Stimulated activated CD8-positive, alpha-beta memory T cell treated with anti-CD3 and anti-CD28 coated beads, Interleukin-7, amount 100 ng/mL, for 4 hours (primary cell): ENCODE measurements at places on chromosomes 1 and 21.

DNA sequence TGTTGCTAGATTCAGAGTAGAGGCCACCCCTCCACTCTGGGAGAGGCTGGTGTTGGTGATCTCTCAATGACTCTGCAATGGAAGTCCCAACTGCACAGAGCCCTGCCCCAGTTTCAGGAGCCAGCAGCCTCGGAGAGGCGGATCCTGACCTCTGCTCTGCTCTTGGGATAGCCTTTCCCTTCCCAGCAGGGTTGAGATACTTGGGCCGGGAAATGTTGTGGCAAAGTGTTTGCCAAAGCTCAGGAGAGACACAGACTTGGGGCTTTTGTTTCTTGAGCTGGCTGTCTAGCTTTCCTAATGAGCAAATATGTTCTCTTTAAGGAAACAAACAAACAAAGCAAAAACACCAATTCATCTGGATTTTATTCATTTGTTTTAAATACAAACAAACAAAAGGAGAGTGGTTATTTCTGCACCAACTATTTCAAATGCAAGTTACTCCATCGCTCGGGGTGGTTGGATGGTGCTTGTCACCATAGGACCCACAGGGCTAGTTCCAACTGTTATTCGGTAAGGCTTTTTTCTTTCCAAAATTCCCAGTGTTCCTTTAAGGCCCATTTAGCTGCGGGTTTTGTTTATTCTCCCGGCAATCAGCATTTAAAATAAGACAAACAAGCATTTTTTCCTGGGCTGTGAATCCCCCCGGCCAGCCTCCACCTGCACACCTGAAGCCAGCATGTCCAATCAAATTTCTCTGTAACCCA lies 193.9 kb upstream of the LMO4 start:
- DNase-seq, result no peak

DNA sequence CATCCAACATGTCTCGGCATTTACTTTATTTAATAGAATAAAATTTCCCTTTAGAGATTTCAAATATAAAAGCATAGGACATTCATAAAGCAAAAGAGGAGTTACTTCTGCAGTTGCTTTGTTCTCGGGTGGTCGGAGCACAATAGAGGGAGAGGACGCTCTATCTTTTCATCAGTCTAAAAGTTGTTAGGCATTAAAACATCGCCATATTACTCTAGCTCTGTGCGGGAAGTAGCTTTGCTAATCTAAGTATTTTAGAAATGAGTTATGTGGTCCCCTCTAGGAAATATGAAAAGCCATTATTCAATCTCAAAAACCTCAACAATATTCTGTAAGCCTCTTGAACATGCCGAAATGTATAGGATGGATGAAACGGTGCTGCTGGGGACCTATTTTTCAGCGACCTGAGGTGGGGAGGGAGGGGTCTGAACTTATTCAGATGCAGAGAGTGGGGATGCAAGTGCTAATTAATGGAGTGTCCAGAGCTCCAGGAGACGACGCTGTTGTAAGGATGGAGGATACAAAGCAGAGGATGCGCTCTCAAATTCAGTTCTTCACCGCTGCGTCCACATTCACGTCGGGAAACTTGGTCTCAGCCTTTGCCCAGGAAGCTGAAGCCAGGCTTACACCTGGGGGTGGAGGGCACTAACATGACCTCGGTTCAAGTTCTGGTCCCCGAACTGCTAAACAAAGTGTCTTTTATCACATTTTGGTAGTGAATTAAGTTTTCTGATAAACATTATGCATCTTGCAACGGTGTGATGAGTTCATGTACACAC lies 6.3 kb downstream of the CDKN2C start:
- DNase-seq, result no peak

- no peak for DNase-seq
These were observed 71.7 kb upstream of the MPC2 start for GRCh38 chr1:168008595-168008994.

DNA sequence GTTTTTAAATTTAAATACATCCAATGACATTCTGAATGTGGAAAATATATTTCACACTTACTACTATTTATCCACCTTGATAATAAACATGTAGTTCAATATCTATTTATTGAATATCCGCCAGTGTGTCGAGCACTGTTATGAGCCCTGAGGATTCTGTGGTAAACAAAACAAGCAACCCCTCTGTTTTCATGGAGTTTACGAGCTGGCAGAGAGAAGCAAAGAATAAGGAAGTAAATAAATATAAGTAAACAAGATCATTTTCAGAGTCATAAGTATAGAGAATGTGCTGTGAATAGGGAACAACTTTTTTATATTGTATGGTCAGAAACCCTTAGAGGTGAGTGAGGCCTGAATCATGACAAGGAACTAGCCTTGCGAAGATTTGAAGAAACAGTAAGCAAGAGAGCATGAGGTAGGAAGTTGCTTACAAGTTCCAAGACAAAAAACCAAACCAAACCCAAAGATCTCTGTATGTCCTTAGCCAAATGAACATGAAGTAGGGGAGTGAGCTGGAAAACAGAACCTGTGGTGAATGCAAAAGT lies 6.4 kb upstream of the SERBP1 start:
- DNase-seq, result no peak

DNA sequence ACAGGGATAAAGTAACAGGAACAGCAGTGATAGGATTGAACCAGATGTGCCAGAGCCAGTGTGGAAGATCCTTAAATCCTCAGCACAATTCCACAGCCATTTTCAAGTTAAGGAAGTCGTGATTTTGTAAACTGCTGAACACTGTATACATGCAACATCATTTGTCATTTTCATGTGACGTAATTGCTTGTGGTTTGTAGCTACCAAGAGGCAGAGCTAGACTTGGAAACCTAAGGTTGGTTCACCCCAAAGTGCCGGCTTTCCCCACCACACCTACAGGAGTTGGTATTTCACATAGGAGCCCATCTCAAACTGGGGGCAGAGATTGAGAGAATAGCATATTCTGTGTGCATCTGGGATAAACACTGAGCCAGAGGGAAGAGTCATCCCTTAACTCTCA lies 113.9 kb downstream of the CAPN8 start:
- no peak for DNase-seq

DNA sequence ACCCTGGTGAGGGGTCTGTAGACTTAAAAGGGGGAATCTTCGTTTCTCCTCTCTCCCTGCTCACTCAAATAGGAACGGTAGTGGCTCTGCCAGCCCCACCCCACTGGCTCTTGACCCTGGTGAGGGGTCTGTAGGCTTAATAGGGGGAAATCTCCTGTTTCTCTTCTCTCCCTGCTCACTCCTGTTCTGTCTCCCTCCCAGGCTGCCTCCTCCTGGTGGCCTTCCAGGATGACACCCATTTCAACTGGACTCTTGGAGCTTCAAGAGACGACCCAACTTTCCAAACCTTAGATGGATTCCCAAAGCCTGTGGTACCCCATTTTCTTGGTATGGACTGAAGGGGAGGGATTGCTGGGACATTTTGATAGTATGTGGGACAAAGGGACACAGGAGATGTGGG lies 1.4 kb upstream of the EPHB2 start:
- DNase-seq, result no peak

DNA sequence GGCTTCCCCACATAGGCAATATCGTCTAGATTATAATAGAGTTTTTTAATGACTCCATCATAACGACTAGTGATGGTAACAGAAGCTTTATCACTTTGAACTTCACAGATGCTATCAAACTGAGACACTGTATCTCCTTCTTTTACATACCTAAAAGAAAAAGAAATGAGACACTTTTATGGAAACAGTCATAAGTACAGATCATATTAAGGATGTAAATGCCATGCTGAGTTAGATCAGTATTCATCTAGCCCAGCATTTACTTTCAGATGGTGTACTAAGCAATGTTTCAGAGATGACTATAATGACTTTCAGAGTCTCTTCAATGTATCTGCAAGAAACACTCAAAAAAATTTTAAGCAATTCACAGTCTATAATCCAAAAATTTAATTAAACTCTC lies 18.9 kb downstream of the DBT start:
- DNase-seq, result no peak

- no peak for DNase-seq
These were observed 52.7 kb downstream of the POFUT2 start for GRCh38 chr21:45234965-45235364.

- no peak for DNase-seq
These were observed 45.4 kb upstream of the IGSF21 start for GRCh38 chr1:18062185-18062584.

DNA sequence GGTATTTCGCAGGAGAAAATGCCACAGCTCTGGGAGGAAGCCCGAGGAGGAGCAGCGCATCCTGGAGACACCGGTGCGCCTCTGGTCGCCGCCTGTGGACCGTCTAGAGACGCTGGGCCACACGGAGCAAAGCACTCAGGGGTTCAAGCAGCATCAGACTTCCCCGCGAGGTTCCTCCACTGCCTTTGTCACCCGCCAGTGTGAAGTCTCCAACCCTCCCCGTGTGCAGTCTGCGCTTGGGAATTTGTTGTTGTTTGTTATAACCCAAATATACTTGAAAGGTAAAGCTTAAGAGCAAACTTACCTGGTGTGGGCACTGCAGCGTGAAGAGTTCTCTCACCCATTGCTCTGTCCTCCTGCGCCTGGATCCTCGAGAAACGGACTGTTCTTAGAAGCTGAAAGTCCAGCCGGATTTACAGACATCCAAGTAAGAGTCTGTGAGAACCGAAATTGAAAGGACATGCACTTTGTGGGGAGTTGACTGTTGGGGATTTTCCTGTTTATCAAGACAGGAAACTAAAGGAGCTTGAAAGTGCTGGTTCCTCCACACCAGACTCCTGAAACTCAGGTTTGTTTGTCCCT lies at the start of gene GBP4:
TSS of gene GBP4 (minus strand) at position 452 of the 582 bp plus-strand sequence. CDS start at position 344, 108 bp downstream.
- DNase-seq, result peak; percentile 32

DNA sequence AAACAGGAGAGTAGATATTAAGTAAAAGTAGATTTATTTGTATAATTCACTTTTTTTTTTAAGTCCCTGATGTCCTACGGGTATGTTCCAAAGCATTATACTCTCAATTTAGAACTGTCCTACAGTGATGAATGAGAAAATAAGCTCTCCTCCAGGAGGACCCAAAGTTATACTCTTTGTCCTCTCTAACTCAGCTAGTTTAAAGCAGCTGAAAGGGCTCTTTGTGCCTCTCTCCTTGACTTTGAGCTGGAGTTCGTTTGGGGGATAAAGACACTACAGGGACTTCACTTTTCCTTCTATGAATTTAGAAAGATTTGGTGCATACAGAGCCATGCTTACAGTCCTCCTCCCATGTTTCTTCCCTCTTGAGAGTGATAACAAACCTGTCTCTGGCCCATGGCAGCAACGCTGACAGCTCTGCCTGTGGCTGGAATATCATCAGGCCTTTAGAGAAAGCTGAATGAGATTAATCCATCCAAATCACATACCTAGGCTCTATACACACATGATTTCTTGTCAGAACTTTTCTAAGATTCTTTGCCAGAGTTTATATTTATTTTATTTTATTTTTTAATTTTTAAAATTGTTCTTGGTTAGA lies 134.3 kb downstream of the PIK3R3 start:
- DNase-seq, result no peak

DNA sequence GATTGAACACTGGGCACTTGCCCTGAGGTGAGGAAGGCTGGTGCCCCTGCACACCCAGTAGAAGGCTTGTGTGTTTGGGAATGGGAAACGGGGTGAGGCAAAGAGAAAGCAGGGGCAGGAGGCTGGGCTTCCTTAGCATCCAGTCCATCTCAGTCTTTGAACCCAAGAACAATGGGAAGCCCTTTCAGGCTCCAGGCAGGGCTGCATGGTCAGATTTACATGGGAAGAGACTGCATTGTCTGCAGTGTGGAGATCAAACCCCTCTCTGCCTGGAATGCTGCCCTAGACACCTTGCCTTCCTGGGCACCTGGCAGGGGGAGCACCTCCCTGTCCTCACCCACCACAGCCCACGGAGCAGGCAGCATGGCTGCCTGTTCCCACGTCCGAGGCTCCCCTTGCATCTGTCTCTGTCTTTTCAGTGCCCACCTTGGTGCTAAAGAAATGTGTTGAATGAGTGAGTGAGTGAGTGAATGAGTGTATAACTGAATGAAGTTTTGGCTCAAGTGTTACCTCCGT lies 268.5 kb downstream of the GRIK3 start:
- DNase-seq, result no peak

DNA sequence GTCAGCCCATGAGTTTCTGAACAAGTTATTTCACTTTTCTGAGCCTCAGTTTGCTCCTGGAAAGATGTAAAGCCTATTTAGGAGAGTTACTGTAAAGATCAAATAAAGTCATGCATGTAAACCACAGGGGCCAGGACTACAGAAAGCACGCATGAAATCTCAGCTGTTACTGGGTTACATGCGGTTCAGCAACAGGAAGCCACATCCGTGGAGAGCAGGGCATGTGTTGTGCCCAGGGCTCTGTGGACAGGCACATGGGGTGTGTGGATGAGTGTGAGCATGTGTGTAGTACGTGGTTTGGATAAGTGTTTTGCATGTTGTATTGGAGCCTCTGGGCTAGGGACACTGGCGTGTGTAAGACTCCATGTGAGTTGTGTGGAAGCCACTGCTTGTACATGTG lies 2.2 kb upstream of the EPHA2 start:
- no peak for DNase-seq

DNA sequence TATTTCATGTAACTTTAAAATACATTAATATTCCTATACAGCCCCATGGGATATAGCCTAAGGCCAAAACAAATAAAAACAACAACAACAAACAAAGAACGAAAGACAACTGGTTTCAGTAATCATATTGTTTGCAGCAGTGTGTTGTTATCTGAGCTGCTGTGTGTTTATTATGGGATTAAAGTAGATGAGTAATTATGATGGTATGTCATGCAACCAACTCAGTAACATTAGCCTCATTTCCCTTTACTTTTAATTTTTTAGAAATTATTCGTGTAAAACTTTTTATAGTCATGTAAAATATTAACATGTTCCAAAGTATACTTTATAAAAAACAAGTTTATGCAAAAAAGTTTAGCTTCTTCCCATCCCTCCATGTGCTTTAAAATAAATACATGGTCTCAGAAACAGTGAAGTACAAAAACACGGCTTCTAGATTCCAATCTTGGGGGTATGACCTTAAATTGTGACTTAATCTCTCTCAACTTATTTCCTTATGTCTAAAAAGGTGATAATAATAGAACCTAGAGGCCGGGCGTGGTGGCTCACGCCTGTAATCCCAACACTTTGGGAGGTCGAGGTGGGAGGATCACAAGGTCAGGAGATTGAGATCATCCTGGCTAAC lies 176.1 kb downstream of the SLC45A1 start:
- DNase-seq, result no peak

DNA sequence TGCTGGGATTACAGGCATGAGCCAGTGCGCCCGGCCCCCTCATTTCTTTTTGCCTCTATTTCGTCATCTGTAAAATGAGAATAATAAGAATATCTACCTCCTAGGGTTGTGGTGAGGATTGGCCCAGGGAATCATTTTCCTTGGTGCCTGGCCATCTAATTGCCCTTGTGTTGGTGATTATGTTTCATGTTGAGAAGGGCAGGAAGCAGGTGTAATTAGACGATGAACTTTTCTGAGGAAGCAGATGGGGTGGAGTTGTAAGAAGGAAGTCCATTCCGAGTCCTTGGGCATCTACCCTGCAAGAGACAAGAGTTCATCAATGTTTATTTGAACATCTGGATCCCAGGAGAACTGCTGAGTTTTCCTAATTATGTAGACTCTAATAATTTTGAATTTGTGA lies 38.7 kb upstream of the NEK2 start:
- no peak for DNase-seq
